ENCODE measurements at places on chromosomes 16 and 17.

DNA sequence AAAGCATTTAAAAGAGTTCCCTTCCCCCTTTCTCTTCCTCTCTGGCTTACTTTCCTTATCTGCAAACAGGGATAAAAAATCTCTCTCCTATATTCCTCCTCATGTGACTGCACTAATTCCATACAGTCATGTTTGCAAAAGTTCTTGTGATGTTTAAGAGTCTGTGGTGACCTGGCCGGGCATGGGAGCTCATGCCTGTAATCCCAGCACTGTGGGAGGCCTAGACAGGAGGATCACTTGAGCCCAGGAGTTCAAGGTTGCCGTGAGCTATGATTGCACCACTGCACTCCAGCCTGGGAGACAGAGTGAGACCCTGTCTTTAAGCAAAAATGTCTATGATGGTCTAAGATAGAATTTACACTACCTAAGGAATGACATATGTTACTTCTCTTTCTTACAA is 19.6 kb downstream of the NOG start:
- H3K4me3 ChIP-seq: no peak overlapping the region
- H3K27me3 ChIP-seq: peaks cover 17% of the 10 kb centered on the region
- no peak for DNase-seq
- no peaks in the 10 kb centered on the region for H3K36me3 ChIP-seq
- H3K4me1 ChIP-seq: no peaks in the 10 kb centered on the region

DNA sequence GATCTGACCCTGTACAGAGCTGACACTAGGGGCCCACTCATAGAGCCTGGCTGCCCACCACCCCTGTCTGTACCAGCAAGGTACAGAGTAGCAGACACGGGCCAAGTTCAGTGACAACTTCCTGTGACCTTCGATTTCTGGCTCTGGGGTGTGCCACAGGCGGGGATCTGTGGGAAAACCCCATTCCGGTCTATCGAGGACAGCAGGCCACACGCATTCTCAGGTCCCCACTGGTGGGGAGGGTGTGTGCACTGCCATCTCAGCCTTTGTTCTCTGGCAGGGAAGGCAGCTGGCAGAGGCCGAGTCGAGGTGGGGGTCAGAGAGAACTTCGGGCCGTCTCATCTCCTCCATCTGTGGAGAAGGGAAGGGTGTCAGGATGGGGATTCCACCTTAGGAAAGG is 10.0 kb downstream of the NLE1 start:
- H3K27me3 ChIP-seq: no peaks in the 10 kb centered on the region
- no peak for DNase-seq
- peaks cover 44% of the 10 kb centered on the region for H3K36me3 ChIP-seq
- H3K4me1 ChIP-seq: no peaks in the 10 kb centered on the region
- no peak overlapping the region for H3K4me3 ChIP-seq

DNA sequence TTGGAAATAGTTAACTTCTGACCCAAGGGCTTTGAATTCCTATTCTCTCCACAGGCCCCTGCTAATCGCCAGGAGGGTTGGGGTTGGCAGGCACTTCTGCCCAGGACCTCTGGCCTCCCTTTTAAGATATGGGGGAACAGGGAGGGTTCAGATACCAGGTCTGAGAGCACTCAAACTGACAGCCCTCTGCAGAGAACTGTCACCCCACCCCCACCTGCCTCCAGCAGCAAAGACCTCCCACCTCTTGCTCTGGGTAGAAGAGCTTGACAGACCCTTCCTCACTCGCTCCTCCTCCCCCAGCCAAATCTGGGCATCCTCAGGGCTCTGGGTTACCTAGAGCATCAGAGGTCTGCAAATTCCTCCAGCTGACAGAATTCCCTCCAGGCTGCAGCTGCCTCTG is 11.6 kb downstream of the CDH3 start:
- peaks cover 1% of the 10 kb centered on the region for H3K4me1 ChIP-seq
- H3K27me3 ChIP-seq: peaks cover 22% of the 10 kb centered on the region
- no peaks in the 10 kb centered on the region for H3K36me3 ChIP-seq

- peaks cover 17% of the 10 kb centered on the region for H3K4me1 ChIP-seq
- H3K36me3 ChIP-seq: no peaks in the 10 kb centered on the region
- H3K27me3 ChIP-seq: peaks cover 31% of the 10 kb centered on the region
- H3K27ac ChIP-seq: no peak overlapping the region
- DNase-seq: no peak
- H3K4me3 ChIP-seq: no peak overlapping the region
Measured at GRCh38 chr17:37698911-37699255, 46.0 kb downstream of the HNF1B start.

GRCh38 chr17:32763855-32764439 is 113.0 kb downstream of the MYO1D start:
- DNase-seq: no peak
- no peaks in the 10 kb centered on the region for H3K36me3 ChIP-seq
- H3K27me3 ChIP-seq: no peaks in the 10 kb centered on the region
- peaks cover 6% of the 10 kb centered on the region for H3K4me1 ChIP-seq
- no peak overlapping the region for H3K4me3 ChIP-seq
- H3K27ac ChIP-seq: no peak overlapping the region

GRCh38 chr17:75411328-75412067 is 6.0 kb upstream of the GRB2 start:
- peak overlapping the region; percentile 59 for H3K27ac ChIP-seq
- H3K36me3 ChIP-seq: no peaks in the 10 kb centered on the region
- peaks cover 11% of the 10 kb centered on the region for H3K27me3 ChIP-seq
- peaks cover 30% of the 10 kb centered on the region for H3K4me1 ChIP-seq
- no peak overlapping the region for H3K4me3 ChIP-seq

GRCh38 chr17:47714773-47715396 is 18.2 kb upstream of the TBX21 start:
- peaks cover 66% of the 10 kb centered on the region for H3K4me1 ChIP-seq
- peak; percentile 68 for DNase-seq

DNA sequence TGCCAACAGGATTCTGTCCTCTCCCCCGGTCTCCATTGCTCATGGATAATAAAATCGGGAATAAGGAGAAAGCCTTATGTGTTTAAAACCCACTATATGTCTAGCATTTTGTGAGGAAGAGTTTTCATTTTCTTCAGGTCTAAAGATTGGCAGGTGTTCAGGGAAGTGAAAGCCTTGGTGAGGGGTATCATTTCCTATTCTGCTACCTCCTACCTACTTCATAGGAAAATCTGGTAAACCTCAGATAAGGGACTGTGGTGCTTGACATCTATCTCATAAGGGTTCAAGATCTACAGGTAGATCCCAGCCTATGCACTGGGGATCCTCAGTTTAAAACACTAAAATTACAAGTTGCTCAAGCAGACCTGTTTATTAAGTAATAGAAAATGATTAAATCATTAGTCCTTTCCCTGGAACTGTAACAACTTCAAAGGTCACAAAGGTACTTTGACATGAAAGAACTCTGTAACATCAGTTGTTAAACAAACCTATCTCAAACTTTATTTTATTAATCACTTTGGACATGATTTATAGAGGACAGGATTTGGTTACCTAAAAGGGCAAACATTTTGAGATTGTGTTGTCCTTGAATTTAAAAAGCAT is 6.5 kb downstream of the MOSMO start:
- no peak for DNase-seq
- H3K4me3 ChIP-seq: no peak overlapping the region
- no peak overlapping the region for H3K27ac ChIP-seq
- H3K4me1 ChIP-seq: peaks cover 39% of the 10 kb centered on the region

GRCh38 chr17:76049836-76050537 is 22.3 kb downstream of the SRP68 start:
- H3K4me3 ChIP-seq: no peak overlapping the region
- DNase-seq: no peak

- no peaks in the 10 kb centered on the region for H3K27me3 ChIP-seq
- DNase-seq: no peak
- no peaks in the 10 kb centered on the region for H3K36me3 ChIP-seq
Measured at GRCh38 chr17:52209507-52209906, 51.0 kb upstream of the CA10 start.

DNA sequence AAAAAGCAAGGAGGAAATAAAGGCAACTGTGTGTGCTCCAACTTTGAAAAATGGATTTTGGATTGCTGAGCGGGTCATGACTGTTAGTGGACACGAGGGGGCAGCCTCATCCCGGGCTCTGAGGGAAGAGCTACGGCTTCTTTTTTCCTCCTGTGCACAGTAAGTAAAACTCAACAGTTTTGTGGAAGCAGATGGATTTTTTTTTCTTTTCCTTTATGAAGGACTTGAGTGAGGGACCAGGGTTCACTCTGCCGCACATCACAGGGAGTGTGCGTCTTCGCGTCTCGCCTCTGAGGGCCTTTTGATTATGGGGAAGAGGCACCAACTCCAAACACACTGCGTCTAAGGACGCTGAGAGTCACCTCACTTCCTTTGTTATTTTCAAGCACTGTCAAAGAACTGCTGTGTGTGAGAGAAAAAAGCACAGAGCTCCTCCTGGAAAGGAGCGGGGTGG is 80.3 kb upstream of the GOT2 start:
- no peak overlapping the region for H3K4me3 ChIP-seq
- peaks cover 9% of the 10 kb centered on the region for H3K27me3 ChIP-seq
- no peaks in the 10 kb centered on the region for H3K4me1 ChIP-seq
- no peaks in the 10 kb centered on the region for H3K36me3 ChIP-seq
- no peak overlapping the region for H3K27ac ChIP-seq

DNA sequence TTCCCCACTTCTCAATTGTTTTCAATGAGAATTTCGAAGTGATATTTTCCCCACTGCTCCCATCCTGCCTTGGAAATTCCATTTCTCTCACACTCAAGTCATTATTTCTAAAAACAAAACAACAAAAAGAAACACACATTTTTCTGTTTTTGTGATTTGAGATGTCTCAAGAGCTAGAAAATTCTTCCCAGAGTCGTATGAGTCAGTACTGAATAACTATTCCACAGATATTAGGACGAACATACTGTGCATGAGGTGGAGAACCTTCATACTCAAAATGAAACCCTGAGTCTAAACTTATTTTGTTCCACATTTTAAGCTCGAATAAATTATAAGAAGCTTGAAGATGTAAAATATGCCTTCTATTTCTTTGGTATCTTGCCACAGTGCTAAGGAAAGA is 204.6 kb downstream of the SLC39A11 start:
- H3K27me3 ChIP-seq: no peaks in the 10 kb centered on the region
- no peak overlapping the region for H3K27ac ChIP-seq
- no peak overlapping the region for H3K4me3 ChIP-seq
- H3K36me3 ChIP-seq: peaks cover 1% of the 10 kb centered on the region
- no peak for DNase-seq
- peaks cover 1% of the 10 kb centered on the region for H3K4me1 ChIP-seq

GRCh38 chr16:17832738-17833137 is 362.0 kb upstream of the XYLT1 start:
- H3K4me1 ChIP-seq: no peaks in the 10 kb centered on the region
- no peak overlapping the region for H3K4me3 ChIP-seq
- H3K27me3 ChIP-seq: no peaks in the 10 kb centered on the region
- H3K27ac ChIP-seq: no peak overlapping the region
- no peak for DNase-seq

- peaks cover 26% of the 10 kb centered on the region for H3K27me3 ChIP-seq
- H3K4me1 ChIP-seq: peaks cover 7% of the 10 kb centered on the region
- H3K4me3 ChIP-seq: no peak overlapping the region
- DNase-seq: no peak
- H3K27ac ChIP-seq: no peak overlapping the region
- H3K36me3 ChIP-seq: peaks cover 2% of the 10 kb centered on the region
Measured at GRCh38 chr17:62140836-62141235, 75.8 kb upstream of the MED13 start.

GRCh38 chr16:65392806-65393565 is 271.1 kb upstream of the CDH11 start:
- H3K36me3 ChIP-seq: no peaks in the 10 kb centered on the region
- H3K27ac ChIP-seq: no peak overlapping the region
- H3K4me3 ChIP-seq: no peak overlapping the region
- no peaks in the 10 kb centered on the region for H3K27me3 ChIP-seq
- DNase-seq: no peak

DNA sequence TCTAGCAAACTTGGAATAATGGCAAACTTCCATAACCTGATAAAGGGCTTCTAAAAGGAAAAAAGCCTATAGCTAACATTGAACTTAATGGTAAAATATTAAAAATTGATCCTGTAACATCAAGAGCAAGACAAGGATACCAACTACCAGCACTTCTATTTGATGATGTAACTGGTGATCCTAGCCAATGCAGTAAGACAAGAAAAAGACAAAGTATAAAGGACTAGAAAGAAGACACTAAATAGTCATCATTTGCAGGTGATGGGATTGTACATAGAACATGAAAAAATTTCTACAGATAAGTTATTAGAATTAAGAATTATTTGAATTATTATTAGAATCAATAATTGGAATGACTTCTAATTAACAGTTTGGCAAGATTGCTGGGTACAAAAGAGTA is 37.0 kb downstream of the B9D1 start:
- H3K36me3 ChIP-seq: peaks cover 1% of the 10 kb centered on the region
- no peak overlapping the region for H3K27ac ChIP-seq
- no peaks in the 10 kb centered on the region for H3K4me1 ChIP-seq
- DNase-seq: no peak
- H3K4me3 ChIP-seq: no peak overlapping the region

- H3K4me1 ChIP-seq: no peaks in the 10 kb centered on the region
- DNase-seq: no peak
- no peak overlapping the region for H3K27ac ChIP-seq
- H3K27me3 ChIP-seq: peaks cover 8% of the 10 kb centered on the region
Measured at GRCh38 chr16:86151239-86151851, 252.4 kb downstream of the IRF8 start.

- peaks cover 20% of the 10 kb centered on the region for H3K36me3 ChIP-seq
- no peak for DNase-seq
- H3K27me3 ChIP-seq: no peaks in the 10 kb centered on the region
- no peak overlapping the region for H3K4me3 ChIP-seq
- H3K4me1 ChIP-seq: peaks cover 42% of the 10 kb centered on the region
Measured at GRCh38 chr16:16029431-16030011, 80.1 kb downstream of the ABCC1 start.

DNA sequence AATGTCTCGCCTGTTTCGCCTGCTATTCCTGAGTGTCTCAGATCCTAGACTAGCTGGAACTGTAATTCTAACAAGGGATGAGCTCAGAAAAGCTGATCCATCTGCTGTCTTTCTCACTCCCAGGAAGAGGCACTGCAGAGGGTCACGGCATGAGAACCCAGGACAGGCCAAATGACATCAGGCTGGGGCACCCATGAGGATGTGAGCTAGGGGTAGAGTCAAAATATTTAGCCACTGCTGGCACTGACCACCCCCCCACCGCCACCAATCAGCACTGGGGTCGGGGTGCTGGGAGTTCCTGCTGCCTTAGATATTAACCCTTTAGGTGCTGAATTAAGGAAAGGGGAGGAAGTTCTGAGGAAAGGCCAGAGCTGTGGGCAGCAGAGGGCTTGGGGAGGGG is 112.4 kb downstream of the IRX3 start:
- no peak for DNase-seq
- H3K27ac ChIP-seq: no peak overlapping the region
- H3K4me1 ChIP-seq: no peaks in the 10 kb centered on the region
- H3K4me3 ChIP-seq: no peak overlapping the region
- H3K36me3 ChIP-seq: no peaks in the 10 kb centered on the region

All from activated CD8-positive, alpha-beta memory T cell treated with anti-CD3 and anti-CD28 coated beads, Interleukin-2, amount 10 ng/mL, durations not matched to agents 7 days and 5 days (primary cell).